ENCODE measurements at places on chromosomes 5 and 9.

- no peak for DNase-seq
Measured at GRCh38 chr9:116288658-116289057, 135.1 kb downstream of the PAPPA start.

- DNase-seq = no peak
Measured at GRCh38 chr9:91951944-91952520, 2.0 kb upstream of the ROR2 start.

DNA sequence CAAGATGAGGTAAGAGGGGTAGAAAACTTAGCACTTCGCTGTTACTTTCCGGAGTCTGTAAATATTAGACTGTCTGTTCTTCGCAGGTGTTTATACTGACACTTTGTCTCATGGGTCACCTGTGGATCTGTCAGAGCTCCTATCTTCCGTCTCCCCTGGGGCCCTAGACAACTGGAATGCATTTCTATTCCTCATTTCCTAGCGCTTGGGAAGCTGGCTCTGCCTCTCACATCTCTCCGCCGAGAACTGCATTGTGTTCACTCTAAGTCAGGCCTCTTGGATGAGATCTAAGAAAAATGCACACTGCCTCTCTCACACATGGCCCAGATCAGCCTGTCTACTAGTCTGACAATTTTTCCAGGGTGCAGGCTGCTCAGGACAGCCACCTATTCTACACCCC, 39.5 kb downstream of the PCA3 start:
- DNase-seq = no peak

DNA sequence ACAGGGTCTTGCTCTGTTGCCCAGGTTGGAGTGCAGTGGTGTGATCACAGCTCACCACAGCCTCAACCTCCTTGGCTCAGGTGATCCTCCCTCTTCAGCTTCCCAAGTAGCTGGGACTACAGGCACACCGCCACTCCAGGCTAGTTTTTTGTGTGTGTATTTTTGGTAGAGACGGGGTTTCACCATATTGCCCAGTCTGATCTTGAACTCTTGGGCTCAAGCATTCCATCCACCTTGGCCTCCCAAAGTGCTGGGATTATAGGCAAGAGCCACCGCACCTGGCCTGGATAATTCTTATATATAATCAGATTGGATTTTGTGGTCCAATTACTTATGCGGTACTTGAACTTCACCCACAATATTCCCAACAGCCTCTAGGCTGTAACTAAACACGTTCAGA, 19.8 kb downstream of the CCDC69 start:
- DNase-seq = no peak

GRCh38 chr5:128395073-128395472, 143.0 kb downstream of the FBN2 start:
- no peak for DNase-seq

Data from cerebellum (tissue), 4 donors.